Hematopoietic multipotent progenitor cell treated with erythropoietin and hydrocortisone succinate and interleukin-3 and kit ligand, for 8 days (in vitro differentiated cells): ENCODE measurements at places on chromosomes 2 and 18.
A peak's percentile ranks its signal among the peaks of the same experiment; 100 is the strongest.

GRCh38 chr2:100588071-100588786, 25.4 kb downstream of the PDCL3 start:
- peak; percentile 27 for DNase-seq

GRCh38 chr18:30175061-30175574, 867.4 kb downstream of the DSC3 start:
- no peak for DNase-seq

- DNase-seq, result no peak
These were observed 72.4 kb upstream of the HS6ST1 start for GRCh38 chr2:128390991-128391630.

- DNase-seq, result no peak
These were observed 1.6 kb downstream of the ITGAV start for GRCh38 chr2:186591506-186591890.

- DNase-seq, result no peak
These were observed 181.6 kb downstream of the GULP1 start for GRCh38 chr2:188473306-188473705.

GRCh38 chr18:69958422-69958821, 10.7 kb upstream of the CD226 start:
- DNase-seq, result no peak

GRCh38 chr18:48819781-48820482, 130.8 kb downstream of the SMAD7 start:
- DNase-seq, result no peak

DNA sequence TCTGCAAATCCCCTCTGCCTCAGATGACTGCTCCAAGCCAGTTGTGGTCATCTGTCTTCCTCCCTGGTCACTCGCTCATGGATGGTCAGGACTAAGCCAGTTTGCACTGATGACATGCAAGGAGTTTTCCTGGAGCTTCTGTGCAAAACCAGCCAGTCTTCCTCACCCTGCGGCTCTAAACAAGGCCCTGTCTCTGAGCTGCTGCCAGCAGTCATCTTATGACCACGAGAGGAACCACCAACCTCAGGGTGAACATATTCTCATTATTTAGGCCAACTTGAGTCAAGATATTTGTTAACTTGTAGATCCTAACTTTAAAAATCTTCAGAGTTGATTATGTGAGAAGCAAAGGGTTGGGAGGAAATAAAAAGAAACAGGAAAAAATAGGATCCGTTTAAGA, 119.9 kb upstream of the CAB39 start:
- no peak for DNase-seq

DNA sequence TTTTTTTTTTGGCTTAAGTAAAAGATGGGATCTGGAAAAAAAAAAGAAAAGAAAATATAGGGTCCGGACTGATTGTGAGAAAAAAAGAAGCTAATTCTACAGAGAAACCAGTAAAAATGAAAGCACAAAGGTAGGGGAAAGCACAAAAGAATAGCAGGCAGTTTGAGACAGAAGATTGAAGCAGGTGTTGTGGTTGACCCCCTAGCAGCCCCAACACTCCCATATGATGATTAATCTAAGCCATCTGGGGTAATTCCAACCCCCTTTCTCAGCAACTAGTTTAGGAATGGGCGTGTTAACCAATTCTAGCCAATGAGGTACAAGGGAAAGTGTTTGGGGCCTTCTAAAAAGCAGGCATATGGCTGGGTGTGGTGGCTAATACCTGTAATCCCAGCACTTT, 77.0 kb downstream of the MBD2 start:
- no peak for DNase-seq

GRCh38 chr2:217326238-217327022, 466.6 kb upstream of the TNP1 start:
- no peak for DNase-seq

- no peak for DNase-seq
These were observed 38.9 kb upstream of the LDLRAD4 start for GRCh38 chr18:13179566-13180113.

GRCh38 chr18:76697441-76697901, 124.9 kb upstream of the ZNF236 start:
- no peak for DNase-seq

DNA sequence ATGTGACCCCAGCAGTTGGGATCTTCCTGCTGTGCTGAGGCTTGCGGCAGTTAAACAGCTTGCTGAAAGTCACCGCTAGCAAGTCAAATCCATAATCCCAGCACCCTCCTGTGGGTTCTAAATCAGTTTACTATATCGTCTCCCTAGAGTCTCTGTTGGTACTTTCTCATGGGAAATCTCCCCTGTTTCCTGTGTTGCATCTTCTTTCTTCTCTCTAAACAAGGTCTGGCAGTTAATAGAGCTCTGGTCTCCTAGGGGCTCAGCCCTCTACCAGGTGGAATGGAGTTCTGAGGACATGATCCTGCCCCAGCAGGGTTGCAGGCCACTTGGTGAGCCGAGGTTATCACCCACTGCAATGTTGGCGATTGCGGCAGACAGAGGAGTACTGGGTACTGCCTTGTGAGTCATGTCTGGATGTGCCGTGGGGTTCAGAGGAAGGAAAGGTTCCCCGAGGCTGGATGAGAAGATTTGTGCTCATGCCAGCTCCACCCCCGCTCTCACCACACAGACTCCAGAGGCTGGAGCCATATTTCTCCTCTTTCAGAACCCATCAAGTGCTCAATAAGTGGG, 59.4 kb upstream of the SIX2 start:
- no peak for DNase-seq

- no peak for DNase-seq
These were observed 207.5 kb upstream of the FBXO11 start for GRCh38 chr2:48113767-48114166.

DNA sequence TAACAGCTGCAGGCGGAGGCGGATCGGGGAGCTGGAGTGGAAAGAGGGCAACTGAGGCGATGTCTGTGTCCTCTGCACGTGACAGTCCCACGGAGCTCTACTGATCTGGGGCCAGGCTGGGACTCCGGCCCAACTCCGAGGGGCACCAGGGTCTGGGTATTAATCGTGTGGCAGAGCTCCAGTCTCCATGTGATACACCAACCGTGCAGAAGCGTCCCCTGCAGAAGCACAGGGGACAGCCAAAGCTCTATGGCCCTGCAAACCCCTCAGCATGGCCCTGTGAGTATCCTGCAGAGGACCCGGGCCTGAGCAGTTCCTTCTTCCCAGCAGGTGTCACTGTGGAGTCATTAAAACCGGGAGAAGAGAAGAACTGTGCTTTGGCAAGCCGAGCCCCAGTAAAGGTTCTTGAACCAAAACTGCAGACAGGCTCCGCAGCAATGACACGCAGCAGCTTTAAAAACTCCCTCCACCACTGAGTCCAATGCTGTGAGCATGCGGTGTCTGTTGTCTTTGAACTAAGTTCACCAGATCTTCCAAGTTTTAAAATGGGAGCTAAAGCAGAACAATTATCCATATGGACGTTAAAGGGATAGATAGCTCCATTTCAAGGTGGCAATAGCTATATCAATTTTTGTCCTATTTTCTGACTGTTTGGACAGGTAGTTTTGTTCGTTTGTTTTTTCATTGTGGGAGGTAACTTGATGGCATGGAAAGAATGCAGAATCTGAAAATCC, 79.4 kb downstream of the TMEM182 start:
- DNase-seq, result peak; percentile 56

GRCh38 chr2:204019572-204020501, 83.3 kb downstream of the ICOS start:
- no peak for DNase-seq

DNA sequence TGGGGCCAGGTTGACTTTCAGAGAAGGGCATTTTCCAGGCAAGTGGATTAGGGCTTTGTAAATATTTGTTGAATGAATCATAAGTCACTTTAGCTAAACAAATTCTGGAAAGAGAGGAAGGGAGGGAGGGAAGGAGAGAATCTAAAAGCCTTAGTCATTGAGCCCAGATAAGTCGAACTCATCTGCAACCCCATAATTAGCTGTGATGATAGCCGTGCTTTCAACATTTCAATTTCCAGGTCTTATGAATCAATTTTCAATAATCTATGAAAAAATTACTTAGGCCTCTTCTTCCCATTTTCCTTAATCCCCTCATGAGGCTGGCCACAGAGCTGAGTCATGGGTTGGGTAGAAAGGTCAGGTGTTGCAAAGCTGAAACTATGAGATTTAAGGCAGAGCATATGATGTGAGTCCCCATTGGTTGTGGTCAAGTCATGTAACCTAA, 111.9 kb upstream of the MAPRE2 start:
- DNase-seq, result no peak

DNA sequence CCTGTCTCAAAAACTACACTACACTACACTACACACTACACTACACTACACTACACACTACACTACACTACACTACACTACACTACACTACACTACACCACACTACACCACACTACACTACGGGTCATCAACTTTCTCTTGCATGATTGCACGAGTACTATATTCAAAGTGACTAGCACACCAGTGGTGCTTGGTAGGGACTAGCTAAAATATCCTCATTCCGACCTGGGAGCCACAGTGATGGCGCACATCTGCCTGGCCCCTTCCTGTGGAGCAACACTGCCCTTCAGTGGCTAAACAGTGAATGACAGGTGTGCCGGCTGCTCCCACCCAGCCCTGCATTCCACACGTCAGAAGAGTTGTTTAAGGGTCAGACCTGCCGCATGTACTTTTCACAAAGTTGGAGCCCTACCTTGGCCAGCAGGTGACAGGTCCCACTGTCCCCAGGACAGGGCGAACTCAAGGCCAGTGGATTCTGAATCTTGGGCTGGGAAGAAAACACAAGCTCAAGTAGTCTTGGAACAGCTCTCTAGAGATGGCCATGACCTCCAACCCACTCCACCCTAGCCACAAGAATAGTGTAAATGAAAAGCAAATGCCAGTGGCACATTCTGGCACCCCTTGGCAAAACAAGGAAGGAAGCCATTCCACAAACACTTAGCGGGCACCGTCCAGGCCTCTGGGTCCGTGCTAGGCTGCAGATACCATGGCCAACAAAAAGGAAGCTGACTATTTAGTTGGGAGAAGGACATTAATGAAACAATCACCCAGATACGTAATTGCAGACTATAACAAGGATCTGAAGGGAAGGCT, 79.7 kb upstream of the MSH2 start:
- DNase-seq, result peak; percentile 77

- no peak for DNase-seq
These were observed 107.4 kb upstream of the CREB1 start for GRCh38 chr2:207422380-207422779.

DNA sequence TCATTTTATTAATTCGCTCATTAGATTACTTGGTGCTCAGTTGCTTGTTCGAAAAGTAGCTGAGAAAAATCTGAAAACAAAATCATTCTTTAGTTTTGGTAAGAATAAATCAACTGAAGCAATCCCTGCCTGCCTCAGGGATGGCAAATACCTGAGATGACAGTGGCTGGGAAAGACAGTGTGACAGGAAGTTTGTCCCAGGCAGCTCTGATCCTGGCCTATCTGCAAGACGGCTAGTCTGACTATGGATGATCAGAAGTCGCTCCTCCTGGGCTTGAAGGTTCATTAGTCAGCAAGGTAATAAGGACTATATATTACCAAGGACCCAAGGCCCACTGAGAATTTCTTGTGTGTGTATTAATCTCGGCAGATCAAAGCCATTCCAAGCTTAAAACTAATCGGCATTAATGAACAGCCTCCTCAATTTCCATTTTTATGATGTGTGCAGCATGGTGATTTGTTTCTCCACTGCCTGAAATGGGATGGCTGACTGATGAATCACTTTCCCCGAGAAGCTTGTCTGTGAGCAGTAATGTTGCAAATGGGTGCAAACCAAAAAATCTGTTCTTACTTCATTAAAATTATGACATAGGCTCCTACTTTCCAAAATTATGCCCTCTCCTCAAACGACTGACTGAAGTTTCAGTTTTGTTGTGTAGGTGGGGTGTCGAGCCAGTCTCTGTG, 199.9 kb downstream of the ACTR3 start:
- no peak for DNase-seq

- no peak for DNase-seq
These were observed 115.9 kb downstream of the NCK2 start for GRCh38 chr2:105860567-105860966.

DNA sequence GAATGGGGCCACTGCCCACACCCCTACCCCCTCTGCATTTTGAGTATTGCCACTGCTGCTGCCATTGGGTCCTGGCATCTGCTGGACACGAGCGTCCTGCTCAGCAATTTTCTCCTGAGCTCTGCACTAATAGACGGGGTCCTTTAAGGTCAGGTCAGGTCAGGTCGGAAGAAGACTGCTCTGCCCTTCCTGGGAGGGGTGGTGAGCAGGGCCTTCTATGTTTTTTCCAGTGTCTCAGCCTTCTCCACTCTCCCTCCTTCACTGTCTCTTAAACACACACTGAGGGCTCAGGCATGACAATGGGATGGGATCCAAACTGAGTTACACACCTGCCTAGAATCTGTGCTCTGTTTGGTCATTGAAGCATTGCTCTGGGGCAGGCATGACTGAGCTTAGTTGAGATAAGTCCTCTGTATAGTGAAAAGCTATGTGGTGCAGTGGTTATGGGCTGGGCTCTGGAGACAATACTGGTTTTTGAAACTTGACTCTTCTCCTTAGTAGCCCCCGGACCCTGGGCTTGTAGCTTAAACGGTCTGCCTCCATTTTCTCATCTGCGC, 10.6 kb downstream of the MYO1B start:
- DNase-seq, result no peak
